Tibial artery (tissue), 4 donors: ENCODE measurements at places on chromosomes 7 and 10.

DNA sequence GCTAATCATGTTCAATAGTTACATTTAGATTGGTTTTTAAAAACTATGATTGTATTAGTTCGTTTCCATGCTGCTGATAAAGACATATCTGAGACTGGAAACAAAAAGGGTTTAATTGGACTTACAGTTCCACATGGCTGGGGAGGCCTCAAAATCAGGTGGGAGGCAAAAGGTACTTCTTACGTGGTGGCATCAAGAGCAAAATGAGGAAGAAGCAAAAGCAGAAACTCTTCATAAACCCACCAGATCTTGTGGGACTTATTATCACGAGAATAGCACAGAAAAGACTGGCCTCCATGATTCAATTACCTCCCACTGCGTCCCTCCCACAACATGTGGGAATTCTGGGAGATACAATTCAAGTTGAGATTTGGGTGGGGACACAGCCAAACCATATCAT lies 34.1 kb upstream of the CC2D2B start:
- no peak for DNase-seq

- no peak for DNase-seq
These were observed 311.4 kb downstream of the ADARB2 start for GRCh38 chr10:1425879-1426278.

DNA sequence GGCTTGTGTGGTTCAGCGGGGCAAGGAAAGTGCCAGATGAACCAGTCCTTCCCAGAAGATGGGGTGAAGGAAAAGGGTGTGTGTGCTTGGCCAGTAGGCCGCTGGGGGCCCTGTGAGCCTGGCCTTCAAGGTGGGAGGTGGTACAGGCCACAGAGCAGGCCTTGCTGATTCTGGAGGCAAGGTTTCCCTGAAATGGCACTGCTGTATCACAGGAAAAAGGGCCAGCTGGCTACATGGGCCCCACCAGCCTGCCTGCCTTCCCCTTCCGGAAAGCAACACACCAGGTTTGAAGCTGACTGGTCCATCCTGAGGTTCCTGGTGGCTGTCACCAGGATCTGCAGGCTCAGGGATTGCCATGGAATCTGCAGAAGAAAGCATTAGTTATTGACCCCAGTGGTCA lies 12.5 kb downstream of the MMRN2 start:
- no peak for DNase-seq

- DNase-seq = no peak
These were observed 86.9 kb downstream of the CXCL12 start for GRCh38 chr10:44297963-44298362.
